LHCN-M2 (cell line): ENCODE measurements at places on chromosomes 4 and X. TPM values are rescaled to one million over a fixed set of nuclear protein-coding genes. Genes with fewer than 3 reads are reported as not detected.
A peak's percentile ranks its signal among the peaks of the same experiment; 100 is the strongest.

- no peak for DNase-seq
Observed at GRCh38 chr4:8688041-8688907, 95.7 kb downstream of the CPZ start.

DNA sequence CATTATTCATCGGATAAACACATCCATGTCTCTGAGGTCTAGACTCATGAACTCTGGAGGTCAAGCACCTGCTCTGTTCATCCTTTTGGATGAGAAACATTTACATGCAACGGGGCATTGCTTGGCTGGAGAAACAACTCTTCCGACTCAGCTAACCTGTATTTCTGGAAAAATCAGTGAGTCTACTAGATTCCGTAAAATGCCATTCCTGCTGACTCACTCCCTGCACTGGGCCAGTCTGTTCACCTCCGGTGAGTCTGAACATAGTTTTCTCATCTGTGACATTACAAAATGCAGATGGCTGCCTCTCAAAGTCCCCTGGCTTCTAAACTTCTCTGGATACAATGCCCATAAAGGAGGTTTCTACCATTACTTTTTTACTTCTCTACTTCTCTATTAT lies 185.7 kb upstream of the HS3ST1 start:
- no peak for DNase-seq

- peak; percentile 24 for DNase-seq
Observed at GRCh38 chr4:158938220-158939044, 164.4 kb upstream of the RAPGEF2 start.

GRCh38 chr4:76690011-76690905 lies 207.7 kb downstream of the SOWAHB start:
- no peak for DNase-seq

DNA sequence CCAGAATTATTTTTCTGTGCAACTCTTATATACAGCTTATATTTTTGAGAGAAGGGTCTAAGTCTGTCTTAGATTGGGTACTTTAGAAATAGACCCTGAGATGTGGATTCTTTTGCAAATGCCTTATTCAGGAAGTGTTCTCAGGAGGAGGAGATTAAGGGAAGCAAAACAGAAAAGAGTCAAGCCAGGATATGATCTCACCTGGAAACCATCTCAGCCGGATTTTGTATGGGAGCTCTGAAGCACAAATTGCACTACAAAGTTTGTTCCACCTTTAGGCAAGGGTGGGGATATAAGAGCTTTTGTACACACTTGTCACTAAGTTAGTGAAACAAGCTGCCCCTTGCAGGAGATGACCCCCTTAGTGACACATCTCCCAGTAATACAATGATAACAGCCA lies 121.2 kb upstream of the GRPR start:
- DNase-seq, result no peak

DNA sequence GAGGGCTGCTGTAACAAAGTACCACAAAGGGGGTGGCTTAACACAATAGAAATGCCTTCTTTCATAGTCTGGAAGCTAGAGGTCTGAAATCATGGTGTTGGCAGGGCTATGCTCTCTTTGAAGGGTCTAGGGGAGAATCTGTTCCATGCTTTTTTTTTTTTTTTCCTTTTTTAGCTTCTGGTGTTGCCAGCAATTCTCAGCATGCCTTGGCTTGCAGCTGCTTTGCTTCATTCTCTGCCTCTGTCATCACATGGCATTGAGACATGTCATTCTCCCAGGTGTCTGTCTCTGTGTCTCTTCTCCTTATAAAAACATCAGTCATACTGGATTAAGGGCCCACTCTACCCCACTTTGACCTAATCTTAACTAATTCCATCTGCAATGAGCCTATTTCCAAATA lies 78.6 kb upstream of the BOD1L1 start:
- peak; percentile 44 for DNase-seq

GRCh38 chrX:79452881-79453280 lies 85.7 kb upstream of the ITM2A start:
- no peak for DNase-seq

DNA sequence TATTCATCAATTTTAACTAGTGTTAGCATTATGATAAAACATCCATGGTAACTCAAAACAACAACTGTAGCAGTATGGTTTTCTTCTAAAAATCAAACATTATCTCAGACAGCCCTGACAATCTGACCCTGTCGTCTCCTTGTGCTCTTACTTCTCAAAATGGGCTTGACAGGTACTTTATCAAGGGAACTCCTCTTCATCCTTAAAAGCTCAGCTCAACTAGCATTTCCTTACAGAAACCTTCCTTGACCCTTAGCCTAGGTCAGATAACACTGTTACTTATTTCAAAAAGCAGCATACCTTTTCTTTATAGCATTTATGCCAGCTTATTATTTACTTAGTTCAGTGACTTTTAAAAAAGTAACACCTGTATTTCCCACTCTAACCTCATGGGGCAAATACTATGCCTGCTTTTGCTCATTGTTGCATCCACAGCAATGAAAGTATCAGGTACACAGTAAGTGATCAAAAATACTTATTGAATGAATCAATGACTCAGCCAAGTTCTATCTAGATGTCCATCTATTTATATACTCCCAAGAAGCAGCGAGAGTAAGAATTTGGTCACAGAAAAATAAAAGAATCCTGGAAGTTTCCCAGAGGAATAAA lies 41.9 kb downstream of the ADAMTS3 start:
- no peak for DNase-seq

DNA sequence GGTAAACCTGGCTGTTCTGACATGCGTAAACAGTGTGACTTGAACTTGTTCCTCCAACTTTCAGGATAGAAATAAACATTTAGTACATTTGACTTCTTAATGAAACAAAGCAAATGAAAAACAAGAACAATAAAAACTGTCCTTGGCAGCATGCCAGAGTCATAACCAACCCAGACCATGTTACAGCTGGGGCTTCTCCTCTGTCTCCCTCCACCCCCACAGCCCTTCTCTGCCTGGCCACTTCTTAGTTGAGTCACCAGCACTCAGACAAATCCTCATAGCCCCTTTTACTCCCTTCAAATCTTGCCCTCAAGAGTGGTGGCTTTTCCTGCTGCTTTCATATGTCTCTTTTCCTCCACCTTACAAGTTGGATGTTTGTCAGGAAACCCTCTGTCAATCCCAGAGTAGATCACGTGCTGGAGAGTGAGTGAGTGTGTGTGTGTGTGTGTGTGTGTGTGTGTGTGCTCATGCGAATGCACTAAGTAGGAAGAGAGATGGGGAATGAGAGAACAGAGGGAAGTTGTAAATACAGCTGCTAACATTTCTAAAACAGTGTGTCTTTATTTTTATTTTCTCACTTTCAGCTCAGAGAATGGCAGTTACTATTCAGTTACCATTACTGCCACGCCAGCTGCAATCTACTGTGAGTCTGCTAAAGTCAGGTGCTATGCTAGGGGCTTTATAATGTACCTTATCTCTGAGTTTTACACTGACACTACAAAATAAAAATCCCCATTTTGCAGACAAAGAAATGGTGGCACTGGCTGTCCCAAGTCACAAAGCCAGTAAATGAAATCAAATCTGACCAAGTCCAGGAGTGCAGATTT lies 15.0 kb downstream of the SCARB2 start:
- peak; percentile 88 for DNase-seq

- peak; percentile 68 for DNase-seq
Observed at GRCh38 chrX:123835661-123836371, 24.0 kb upstream of the XIAP start.

DNA sequence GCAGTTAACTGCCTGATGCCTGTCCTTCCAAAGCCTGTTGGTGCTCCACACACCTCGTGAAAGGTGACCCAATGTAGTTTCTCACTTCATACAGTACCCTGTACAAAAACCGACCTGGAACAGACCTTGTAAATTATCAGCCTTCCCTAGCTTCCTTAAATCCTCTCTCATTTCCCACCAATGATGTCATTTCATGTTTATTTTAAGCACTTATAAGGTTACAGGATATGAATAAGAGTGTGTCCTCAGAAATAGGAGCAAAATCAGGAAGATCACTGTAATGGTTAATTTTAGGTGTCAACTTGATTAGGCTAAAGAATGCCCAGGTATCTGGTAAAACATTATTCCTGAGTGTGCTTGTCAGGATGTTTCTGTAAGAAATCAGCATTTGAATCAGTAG lies 44.7 kb downstream of the TMEM150C start:
- no peak for DNase-seq

DNA sequence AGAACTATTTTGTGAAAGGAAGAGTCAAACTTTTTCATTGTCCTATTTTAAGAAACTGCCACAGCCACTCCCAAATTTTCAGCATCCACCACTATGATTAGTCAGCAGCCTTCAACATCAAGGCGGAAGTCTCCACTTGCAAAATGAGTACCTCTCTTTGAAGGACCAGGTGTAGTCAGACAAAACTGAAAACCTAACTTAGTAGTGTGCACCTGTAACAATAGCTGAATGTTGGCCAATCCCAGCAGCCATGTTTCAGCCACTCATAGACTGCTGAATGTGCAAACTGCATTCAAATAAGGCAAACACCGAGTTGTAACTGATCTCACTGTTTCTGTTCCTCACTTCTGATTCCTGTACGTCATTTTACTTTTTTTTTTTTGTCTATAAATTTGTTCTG lies 341.1 kb downstream of the IL15 start:
- no peak for DNase-seq

DNA sequence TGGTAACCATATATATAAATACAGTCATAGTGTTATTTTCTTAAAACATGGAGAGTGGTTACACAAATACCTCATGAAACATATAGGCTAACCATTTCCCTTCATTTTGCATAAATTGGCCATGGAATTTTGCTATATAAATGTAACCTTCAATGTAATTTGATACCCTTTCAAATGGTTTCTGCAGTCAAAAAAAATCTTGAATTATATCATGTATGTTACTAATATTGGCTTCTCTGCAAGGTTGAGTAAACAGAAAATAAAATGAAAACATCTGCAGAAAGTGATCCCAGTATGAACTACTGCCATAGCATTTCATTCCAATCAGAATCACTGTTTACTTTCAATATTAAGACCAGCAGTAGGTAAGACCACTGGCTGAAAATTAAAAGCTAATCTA lies 1165.9 kb upstream of the TENM3 start:
- no peak for DNase-seq

DNA sequence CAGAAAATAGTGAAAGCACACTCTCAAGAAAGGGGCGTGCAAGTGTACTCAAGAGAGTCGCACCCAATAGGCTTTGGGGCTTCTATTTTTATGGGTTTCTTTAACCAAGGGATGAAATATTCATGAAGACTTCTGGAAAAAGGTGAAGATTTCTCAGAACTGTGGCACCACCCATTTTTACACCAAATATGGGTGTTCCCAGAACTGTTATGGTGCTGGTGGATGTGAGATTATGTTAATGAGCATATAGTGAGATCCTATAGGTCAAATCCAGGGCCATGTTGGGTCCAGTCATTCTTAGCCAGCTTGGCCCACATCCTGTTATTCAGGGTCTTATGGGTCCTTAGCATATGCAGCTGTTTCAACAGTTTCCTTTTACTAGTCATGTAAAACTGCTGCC lies 61.0 kb upstream of the SMIM10 start:
- peak; percentile 53 for DNase-seq

- DNase-seq, result peak; percentile 29
Observed at GRCh38 chr4:46946919-46947536, 38.0 kb upstream of the COX7B2 start.

Gene TMPRSS11D
- not detected in 2 replicates for total RNA-seq

Gene OTUD6A
- not detected in 2 replicates for total RNA-seq

Gene HMX1
- not detected in 2 replicates for total RNA-seq

Gene GRIA3
- total RNA-seq, result not detected in 2 replicates

Gene GC
- total RNA-seq, result not detected in 2 replicates

Gene SRPK3
- total RNA-seq, result 0.45 and 1.3 TPM in 2 replicates

Gene ABLIM2
- 1.7 and 2.6 TPM in 2 replicates for total RNA-seq

Gene ALB
- not detected in 2 replicates for total RNA-seq

Gene TKTL1
- total RNA-seq, result not detected in 2 replicates

Gene CHRDL1
- total RNA-seq, result not detected in 2 replicates

Gene BBS7
- 24.6 and 24.8 TPM in 2 replicates for total RNA-seq

Gene GPRASP3
- total RNA-seq, result 1.7 and 4.5 TPM in 2 replicates
